ENCODE measurements at places on chromosomes 6 and 20.

- no peak for DNase-seq
These were observed 100.2 kb downstream of the PSMB1 start for GRCh38 chr6:170452767-170453545.

DNA sequence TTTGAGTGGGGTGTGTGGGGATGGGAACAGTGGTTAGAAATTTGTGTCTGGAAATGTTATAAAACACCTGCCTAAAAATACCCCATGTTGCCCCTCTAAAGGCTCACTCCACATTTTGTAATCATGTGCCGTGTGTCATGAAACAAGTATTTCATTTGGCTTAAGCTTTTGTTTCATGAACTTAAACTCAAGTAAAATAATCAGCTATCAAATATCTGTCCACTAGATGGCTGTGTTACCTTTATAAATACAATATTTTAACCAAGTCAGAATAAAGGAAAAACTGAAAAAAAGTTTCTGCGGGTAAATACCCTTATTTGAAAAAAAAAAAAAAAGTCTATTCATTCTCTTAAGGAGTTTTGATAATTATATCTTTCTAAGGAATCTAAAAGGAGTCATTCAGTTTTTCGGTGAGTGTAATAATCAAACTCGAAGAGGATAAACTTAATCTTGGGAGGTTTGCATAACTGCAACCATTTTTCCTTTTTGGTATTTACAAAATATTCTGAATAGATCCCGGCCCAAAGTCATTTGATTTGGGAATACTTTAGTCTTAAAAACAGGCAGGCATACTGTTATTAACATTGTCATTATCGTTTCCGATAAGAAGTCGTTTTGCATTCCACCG is 29.9 kb upstream of the MTRF1L start:
- no peak for DNase-seq

DNA sequence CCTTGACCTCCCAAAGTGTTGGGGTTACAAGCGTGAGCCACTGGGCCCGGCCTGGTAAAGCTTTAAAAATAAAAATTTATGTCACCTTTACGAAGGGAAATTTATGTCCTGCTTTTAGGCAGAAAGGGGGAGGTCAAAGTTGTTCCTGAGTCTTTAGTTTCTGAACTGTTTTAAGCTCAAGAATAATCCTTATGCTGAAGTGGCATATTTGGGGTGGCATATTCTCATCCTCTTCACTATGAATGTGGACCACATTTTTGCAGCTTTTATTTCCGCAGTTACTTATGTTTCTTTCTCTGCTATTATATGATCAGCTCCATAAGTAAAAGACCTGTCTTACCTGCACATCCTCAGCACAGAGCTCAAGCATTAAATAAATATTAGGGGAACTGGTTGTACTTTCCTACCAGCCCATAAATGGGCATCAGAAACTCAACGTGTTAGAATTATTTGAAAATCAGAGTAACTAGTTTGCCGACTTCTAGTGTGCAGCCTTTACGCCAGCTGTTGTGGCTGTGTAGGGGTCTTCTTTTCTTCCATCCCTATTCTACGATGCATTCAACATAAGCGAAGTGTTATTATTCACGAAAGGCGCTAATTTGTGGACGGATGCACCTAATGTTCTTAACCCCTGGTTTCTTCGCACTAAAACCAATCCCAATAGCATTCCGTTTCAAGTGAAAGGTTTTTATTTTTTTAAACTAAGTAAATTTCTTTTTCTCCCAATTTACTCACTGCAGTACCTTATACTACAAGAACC is 867 bp upstream of the AKAP7 start:
- no peak for DNase-seq

DNA sequence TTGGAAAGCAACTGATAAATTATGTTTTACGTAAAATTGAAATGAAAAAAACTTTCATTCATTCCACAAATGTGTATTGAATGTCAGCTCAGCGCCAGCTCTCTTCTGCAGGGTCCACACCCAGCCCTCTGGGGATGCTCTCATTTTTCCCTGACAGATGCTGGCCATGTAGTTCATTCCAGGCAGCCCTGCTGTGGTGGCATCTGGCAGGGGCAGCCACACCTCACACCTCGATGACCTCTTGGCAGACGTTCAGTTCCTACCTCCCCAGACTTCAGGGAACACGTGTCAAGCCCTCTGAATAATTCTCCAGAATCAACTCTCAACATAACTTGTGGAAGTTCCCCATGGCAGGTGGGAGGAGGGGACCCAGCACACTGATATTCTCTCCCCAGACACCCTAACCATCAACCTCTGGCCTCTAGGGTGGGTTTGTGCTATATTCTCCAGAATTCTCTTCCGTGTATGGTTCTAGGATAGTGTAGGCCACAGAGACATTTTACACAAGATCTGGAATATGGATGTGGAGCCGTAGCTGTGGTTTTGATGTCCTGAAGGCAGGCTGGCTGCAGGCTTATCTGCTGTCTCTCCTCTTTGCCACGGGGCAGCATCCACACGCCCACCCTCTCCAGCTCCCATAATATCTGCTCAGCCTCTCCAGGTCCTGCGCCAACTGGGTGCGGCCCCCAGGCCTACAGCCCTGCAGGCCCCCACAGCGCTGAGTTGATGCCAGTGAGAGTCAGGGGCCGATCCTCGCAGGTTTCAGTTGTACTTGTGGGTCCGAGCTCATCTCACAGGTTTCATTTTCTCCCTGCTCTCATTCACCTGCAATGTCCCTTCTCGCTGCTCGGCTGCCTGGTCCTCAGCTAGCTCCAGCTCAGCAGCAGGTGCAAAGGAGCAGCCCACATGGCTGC is 175.8 kb upstream of the ARID1B start:
- DNase-seq: no peak

GRCh38 chr6:146847426-146847825 is 248.7 kb downstream of the ADGB start:
- no peak for DNase-seq

All from NT2/D1 (cell line).